ENCODE measurements at places on chromosomes 2 and 18. TPM values are rescaled to one million over a fixed set of nuclear protein-coding genes. Genes with fewer than 3 reads are reported as not detected.

TUBA3D gene
- total RNA-seq = not detected

SNORC gene
- 2.2 TPM for total RNA-seq

GKN2 gene
- total RNA-seq = 0.22 TPM

HOXD10 gene
- 0.66 TPM for total RNA-seq

EFR3B gene
- total RNA-seq = 0.57 TPM

EMX1 gene
- total RNA-seq = not detected

AMER3 gene
- not detected for total RNA-seq

ANKRD30BL gene
- total RNA-seq = 0.14 TPM

SIX2 gene
- total RNA-seq = under 0.01 TPM

TUBB8B gene
- total RNA-seq = not detected
